ENCODE measurements at places on chromosomes 12 and 14.

GRCh38 chr12:24349051-24349799 lies 399.8 kb upstream of the SOX5 start:
- no peak for DNase-seq

- no peak for DNase-seq
Measured at GRCh38 chr12:82223426-82223825, 134.8 kb downstream of the CCDC59 start.

- DNase-seq, result no peak
Measured at GRCh38 chr12:93429448-93429847, 12.3 kb downstream of the UBE2N start.

DNA sequence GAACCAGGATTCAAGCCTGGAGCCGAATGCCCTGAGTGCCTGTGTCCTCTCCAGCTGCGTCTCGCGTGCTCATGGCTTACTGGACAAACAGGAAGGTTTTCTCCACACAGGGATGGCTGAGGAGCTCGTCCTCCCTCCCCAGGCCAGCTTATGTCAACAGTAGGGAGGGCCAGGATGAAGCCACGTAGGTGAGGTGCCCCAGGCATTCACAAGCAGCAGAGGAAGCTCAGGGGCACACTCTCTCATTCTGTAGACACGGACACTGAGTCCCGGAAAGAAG lies 49.3 kb downstream of the TRPV4 start:
- DNase-seq, result no peak

DNA sequence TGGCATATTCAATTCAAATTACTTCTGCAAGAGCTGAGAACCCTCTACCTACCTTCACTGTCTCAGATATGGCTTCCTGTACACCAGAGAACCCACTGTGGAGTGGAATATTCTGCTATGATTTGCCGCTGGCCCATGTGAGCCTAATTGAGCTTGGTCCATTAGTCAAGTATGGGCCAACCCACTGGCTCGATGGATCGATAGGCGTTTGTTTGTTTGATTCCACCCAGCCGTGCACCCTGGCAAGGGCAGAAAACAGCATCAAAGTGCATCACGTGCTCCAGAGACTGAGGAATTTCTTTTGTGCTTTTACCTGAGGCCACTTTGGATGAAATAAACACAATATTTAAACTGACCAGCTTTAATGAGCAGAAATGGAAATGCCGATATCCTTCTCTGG lies 426.3 kb downstream of the AACS start:
- no peak for DNase-seq

GRCh38 chr12:14260011-14260993 lies 105.2 kb upstream of the ATF7IP start:
- no peak for DNase-seq

- peak; percentile 60 for DNase-seq
Measured at GRCh38 chr12:105084251-105085250, at the start of gene ALDH1L2. Gene ALDH1L2 (minus strand): TSS chr12:105084458. CDS start chr12:105084436, 22 bp downstream.

- DNase-seq, result no peak
Measured at GRCh38 chr12:16361142-16361783, 13.8 kb downstream of the MGST1 start.

GRCh38 chr12:129662234-129662633 lies 241.6 kb downstream of the TMEM132D start:
- no peak for DNase-seq

- no peak for DNase-seq
Measured at GRCh38 chr12:42750356-42750755, 160.8 kb upstream of the PRICKLE1 start.

DNA sequence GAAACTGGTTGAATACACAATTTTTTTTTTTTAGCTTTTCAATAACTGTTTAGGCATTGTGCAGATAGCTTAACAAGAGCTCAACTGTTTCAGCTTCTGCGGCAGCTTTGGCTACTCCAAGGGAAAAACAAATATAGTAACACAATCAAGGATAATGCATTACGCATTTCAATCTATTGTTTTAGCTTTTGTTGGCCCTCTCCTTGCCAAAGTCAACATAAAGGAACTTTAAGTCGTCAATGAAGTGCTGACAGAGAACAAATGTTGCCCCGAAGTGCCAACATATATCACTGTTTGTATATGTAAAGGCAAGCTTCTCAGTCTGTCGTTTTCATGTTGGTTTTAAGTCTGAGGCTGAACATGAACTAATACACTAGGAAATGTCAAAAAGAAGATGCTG lies 1087.4 kb upstream of the FLRT2 start:
- no peak for DNase-seq

DNA sequence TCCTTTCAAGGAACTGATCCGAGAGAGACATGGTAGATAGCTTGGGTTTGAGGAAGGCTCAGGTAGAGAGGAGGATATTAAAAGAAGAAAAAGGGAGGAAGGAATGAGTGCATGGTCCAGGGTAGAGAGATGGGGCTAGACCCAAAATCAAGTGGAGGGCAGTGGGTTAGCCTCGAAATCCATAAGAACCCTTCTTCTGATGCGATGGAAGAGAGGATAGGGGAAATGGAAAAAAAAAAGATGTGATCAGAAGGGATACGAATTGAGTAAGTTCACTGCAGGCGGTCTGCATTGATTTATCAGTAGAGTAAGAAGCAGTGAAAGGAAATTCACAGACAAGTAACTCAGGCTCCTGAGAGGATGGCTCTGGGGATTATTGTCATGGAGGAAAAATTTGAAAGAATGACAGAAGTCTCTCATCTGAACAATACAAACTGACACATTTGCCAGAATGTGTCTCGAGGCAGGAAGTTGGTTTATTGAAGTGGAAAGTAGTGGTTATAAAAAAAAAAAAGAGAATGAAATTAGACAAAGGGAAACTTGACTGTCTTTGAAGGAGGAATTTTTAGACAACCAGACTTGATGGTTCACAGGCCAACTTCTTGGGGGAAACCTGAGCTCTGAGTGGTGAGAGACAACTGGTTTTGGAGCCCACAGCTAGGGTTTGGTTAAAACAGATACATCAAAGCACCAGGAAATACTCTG lies 10.2 kb downstream of the PPFIBP1 start:
- no peak for DNase-seq

- no peak for DNase-seq
Measured at GRCh38 chr14:105105158-105105557, 39.9 kb upstream of the GPR132 start.

DNA sequence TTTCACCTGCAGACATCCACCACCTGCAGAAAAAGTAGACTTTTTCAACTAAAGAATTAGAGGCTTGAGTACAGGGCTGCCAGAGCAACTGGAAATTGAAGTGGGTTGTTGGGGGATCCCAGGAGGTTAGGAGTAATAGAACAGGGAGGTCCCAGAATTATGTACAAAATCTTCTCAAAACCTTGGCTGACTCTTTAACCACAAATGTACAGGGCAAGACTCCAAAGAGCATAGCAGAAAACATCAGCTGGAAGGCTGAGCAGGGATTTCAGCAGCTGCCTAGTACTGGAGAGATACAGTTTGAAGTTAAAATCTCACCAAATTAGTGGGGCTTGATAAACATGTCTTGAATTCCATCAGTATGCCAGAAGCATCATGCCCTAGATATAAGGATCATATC lies 191.6 kb downstream of the CRADD start:
- no peak for DNase-seq

DNA sequence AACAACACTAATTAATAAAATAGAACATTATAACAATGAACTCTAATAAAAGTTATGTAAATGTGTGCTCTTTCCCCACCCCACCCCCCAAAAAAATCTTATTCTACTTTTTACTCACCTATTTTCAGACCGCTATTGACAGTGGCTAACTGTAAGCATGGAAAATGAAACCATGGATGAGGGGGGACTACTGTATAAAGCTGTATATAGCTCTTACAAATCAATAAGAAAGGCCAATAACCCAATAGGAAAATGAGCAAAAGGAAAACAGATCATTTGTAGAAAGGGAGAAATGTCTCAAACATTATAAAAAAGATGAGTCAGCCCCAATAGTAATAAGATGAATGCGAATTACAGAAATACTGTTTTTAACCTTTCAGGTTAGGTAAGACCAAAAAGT lies 27.4 kb downstream of the YEATS4 start:
- no peak for DNase-seq

DNA sequence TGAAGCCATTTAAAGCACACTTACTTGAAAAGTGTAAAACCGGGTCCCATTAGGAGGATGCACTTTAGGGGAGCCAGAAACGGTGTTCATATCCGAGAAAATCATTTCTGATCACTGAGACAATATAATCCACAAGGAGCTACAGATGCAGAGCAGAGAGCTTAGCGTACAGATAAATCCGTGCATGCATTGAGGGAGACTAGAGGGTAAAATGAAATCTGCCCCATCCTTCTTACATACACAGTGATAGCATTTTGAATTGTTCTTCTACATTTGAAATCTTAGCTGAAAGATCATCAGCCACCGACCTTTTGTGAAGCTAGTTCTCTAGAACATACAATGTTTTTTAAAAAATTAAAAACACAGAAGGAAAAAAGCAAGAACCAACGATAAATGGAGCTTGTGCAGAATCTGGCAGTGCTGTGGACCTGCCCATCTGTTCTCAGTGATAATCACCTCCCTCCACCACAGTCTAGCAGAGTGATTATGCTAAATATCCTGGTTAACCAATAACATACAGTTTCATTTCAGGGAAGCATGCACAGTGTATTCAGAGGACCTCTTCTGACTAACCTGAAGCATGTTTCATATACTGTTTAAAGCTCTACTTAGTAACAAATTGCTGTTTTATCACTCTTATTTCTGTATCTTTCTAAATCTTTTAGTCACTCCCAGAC lies 161.1 kb downstream of the PPFIA2 start:
- DNase-seq, result no peak

GRCh38 chr12:94762943-94763342 lies 112.6 kb upstream of the TMCC3 start:
- DNase-seq, result no peak

- no peak for DNase-seq
Measured at GRCh38 chr12:48125985-48126384, 6.8 kb downstream of the PFKM start.

GRCh38 chr12:103913100-103913499 lies 17.1 kb upstream of the HSP90B1 start:
- no peak for DNase-seq

- DNase-seq, result no peak
Measured at GRCh38 chr12:66678338-66679275, at the start of gene GRIP1. Gene GRIP1 (minus strand): TSS chr12:66679076. CDS start chr12:66678904, 172 bp downstream.

- no peak for DNase-seq
Measured at GRCh38 chr14:22668417-22668816, 24.3 kb upstream of the OR6J1 start.

GRCh38 chr12:94390130-94390485 lies 69.6 kb downstream of the CEP83 start:
- DNase-seq, result no peak

- DNase-seq, result no peak
Measured at GRCh38 chr12:69919495-69919894, 94.5 kb downstream of the MYRFL start.

- no peak for DNase-seq
Measured at GRCh38 chr12:89326239-89327040, 25.9 kb downstream of the DUSP6 start.

GRCh38 chr12:13193505-13194231 lies 2.9 kb upstream of the EMP1 start:
- DNase-seq, result no peak

DNA sequence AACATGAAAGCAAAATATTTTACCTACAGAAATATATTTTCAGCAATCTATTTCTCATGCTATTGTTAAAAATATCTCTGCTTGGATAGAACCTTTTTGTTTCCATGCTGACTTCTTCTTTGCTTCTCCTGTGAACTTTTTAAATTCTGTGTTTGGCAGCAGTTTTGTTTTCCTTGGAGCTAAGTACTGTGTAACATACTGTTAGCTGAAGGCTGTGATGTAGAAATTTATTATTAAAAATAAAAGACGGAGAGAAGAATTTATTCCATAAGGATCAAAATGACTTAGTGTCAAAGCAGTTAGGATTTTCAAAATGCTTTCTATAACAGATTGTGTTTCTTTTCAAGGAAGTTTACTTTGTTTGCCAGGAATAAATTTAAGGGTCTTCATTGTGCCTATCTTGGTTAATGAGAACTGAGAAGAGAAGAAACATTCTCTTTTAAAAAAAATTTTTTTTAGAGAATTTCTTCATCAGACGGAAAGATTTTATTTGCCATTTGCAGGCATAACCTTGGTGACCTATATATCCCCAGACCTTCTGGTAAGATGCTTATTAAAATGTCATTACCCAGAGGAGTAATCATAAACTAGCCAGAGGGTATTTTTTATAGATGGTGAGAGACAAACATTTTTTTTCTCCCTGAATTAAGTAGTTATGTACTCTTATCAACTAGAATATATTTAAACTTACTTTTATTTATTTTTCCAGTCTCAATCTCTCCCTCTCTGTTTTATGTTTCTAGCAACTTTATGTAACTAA lies 147.1 kb upstream of the SLCO1C1 start:
- DNase-seq, result no peak

GRCh38 chr12:123713823-123714585 lies 1.9 kb downstream of the ATP6V0A2 start:
- DNase-seq, result peak; percentile 31

GRCh38 chr14:51867741-51868140 lies 7.3 kb downstream of the GNG2 start:
- DNase-seq, result no peak

DNA sequence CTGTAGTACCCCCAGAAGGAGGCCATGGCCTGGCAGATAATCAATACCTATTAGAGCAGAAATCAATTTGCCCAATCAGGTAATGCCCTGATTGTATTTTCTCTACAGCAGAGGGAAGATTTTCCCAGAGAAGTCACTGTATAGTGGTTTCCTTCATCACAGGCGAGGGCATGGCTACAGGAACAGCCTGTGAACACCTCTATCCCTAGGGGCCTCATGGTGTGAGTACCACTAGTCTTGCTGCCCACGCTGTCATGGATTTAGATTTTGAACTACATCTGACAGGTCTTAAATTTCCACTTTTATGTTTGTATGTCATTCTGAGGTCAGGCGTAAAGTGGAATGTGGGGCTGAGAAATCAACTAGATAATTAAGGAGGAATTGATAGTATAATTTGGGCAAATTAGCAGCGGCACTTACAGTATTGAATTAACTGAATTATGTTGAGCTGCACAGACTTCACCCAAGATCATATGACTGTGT lies 42.4 kb upstream of the STXBP6 start:
- DNase-seq, result no peak

- no peak for DNase-seq
Measured at GRCh38 chr14:83473416-83474235, 1940.0 kb upstream of the SEL1L start.

DNA sequence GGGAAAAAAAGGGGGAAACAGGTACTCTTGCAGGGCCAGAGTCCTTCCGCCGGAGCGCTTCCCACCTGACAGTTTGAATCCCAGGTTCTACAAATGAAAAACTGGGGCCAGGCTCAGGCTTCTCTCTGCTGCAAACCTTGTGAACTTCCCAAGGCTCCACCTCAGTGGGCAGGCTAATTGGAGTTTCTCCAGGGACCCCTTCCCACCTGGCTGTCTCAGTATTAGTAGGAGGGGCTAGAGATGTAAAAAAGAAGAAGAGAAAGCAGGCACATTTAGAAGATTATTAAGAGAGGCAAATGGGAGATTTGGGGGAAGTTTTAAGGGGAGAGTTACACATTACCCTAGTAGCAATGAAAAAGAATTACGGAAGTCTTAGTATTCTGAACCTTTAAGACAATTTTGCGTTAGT lies 20.0 kb upstream of the CLEC2D start:
- no peak for DNase-seq

Measured in stimulated activated CD4-positive, alpha-beta T cell treated with anti-CD3 and anti-CD28 coated beads, Interleukin-4, amount 100 ng/mL, for 48 hours (primary cell).